ENCODE measurements at places on chromosomes 11 and 22.

DNA sequence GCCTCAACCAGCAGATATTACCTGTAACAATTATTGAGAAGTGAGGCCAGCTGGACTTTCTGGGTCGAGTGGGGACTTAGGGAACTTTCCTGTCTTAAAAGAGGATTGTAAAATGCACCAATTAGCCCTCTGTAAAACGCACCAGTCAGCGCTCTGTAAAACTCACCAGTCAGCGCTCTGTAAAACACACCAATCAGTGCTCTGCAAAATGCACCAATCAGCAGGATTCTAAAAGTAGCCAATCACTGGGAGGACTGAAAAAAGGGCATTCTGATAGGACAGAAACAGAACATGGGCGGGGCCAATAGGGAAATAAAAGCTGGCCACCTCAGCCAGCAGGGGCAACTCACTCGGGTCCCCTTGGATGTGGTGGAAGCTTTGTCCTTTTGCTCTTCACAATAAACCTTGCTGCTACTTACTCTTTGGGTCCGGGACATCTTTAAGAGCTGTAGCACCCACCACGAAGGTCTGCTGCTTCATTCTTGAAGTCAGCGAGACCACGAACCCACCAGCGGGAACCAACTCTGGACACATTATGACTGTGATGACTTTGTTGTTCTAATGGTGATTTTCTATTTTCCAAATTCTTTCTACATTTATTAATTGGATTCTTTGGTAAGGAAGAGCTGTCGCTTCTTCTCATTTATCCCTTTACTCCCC, 40.2 kb upstream of the FGF3 start:
- DNase-seq, result no peak

DNA sequence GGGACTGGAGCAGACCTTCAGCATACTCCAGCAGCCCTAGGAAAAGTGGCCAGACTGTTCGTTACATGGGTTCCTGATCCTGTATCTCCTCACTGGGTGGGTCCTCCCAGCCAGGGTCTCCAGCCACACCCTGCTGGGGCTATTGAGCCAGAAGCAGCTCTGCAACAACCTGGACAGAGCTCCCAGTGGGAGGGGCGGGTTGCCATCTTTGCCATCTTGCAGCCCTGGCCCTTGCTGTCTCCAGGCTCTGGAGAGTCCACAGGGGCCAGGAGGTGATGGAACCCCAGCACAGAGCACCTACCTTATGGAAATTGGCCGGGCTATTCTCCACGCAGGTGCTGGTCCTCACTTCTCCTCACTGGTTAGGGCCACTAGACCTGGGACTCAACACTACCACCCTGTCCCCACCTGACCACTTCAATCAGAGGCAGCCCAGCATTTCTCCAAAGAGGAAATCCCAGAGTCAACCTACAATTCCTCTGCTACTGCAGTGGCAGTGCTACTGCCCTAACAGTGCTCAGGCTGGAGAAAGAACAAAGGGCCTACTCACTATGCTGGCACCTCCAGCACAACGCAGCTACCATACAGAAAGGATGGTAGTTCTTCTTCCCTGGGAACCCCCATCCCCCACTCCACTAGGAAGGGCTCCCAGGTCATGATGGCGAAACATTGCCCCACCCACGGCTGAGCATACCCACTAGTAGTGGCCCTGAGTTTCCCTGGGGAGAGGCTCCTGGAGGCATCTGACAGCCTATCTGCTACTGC, 290.2 kb upstream of the NCAM1 start:
- no peak for DNase-seq

GRCh38 chr22:33851821-33852384, 68.4 kb downstream of the LARGE1 start:
- DNase-seq, result no peak

DNA sequence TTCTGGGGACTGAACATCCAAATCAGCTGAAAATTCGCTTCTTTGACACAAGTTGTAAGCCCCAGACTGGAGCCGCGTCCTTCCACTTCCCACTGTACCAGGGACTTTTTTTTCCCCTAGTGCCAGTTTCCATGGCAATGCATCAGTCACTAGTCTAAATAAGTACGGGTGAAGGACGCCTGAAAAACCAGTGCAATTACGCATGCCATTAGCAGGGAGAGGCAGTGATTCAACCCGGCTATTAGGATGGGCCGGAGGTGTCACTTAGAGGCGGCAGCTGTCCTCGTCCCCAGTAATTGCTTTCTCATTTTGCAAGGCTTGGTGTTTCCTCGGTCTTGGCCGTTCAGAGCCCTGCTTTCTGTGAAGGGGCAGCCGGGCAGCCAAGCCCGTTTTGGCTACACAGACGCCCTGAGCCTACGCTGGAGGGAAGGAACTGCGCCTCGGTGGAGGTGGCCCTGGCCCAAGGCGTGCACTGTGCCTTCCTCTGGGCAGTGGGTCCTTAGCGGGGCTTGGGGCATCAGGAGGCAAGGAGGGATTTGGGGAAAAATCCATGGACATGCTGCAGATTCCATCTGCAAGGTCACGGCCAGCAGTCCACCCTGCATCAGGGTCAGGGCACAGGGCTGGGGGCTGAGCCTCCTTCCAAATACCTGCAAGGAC, 319.7 kb downstream of the CTTN start:
- no peak for DNase-seq

- peak; percentile 34 for DNase-seq
These were observed 117.4 kb downstream of the SGSM3 start for GRCh38 chr22:40487663-40488249.

- no peak for DNase-seq
These were observed 757 bp downstream of the RNASEH2C start for GRCh38 chr11:65719871-65720210.

DNA sequence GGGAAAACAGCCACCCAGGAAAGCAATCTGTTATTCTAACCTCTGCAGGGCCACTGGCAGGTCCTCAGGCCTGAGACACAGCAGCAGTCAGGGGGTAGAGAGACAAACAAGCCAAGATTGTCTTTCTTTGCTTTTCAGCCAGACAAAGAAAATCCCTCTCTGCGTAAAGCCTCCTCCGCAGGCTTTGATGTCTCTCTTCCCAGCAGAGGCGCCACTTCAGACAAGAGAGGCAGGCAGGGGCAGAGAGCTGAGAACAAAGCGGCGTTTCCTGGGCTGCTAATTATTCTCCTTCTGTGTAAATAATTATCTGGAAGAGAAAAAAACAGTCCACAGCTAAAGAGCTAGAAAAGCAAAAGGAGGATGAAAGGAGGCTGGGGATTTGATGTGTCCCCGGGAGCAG, 102.7 kb upstream of the SEZ6L start:
- DNase-seq, result no peak

GRCh38 chr22:27966168-27967064, 47.4 kb upstream of the PITPNB start:
- DNase-seq, result no peak
